Fibroblast of skin of scalp (primary cell): ENCODE measurements at places on chromosomes 13 and 19.
A peak's percentile ranks its signal among the peaks of the same experiment; 100 is the strongest.

GRCh38 chr19:42090672-42091071, 14.7 kb downstream of the ZNF574 start:
- no peak for DNase-seq

DNA sequence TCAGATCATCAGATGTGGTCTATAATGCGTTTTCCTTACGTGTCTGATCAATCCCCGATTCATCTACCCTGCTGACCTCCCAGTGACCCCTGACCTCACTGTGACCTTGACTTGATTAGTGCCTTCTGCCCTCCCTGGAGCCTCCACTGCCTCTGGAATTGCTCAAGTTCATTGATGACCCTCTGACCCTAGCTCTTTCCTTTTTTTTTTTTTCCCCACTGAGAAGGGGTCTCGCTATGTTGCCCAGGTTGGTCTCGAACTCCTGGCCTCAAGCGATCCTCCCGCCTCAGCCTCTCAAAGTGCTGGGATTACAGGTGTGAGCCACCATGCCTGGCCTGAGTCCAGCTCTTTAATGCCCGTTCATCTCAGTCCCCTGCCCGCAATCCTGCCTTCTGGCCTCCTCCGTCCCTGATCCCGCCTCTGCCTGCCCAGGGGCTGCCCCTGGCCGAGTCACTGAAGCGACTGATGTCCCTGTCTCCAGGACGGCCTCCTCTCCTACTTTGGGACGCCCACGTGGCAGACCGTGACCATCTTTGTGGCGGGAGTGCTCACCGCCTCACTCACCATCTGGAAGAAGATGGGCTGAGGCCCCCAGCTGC, 4.0 kb upstream of the FTL start:
- DNase-seq, result no peak

GRCh38 chr19:47427241-47428176, 8.2 kb upstream of the MEIS3 start:
- DNase-seq, result peak; percentile 67

GRCh38 chr19:734716-735115, 16.2 kb upstream of the MISP start:
- no peak for DNase-seq

- DNase-seq, result peak; percentile 4
Measured at GRCh38 chr13:26881154-26881553, 120.6 kb upstream of the GPR12 start.

GRCh38 chr13:32837973-32838927, 178.0 kb upstream of the KL start:
- DNase-seq, result no peak

DNA sequence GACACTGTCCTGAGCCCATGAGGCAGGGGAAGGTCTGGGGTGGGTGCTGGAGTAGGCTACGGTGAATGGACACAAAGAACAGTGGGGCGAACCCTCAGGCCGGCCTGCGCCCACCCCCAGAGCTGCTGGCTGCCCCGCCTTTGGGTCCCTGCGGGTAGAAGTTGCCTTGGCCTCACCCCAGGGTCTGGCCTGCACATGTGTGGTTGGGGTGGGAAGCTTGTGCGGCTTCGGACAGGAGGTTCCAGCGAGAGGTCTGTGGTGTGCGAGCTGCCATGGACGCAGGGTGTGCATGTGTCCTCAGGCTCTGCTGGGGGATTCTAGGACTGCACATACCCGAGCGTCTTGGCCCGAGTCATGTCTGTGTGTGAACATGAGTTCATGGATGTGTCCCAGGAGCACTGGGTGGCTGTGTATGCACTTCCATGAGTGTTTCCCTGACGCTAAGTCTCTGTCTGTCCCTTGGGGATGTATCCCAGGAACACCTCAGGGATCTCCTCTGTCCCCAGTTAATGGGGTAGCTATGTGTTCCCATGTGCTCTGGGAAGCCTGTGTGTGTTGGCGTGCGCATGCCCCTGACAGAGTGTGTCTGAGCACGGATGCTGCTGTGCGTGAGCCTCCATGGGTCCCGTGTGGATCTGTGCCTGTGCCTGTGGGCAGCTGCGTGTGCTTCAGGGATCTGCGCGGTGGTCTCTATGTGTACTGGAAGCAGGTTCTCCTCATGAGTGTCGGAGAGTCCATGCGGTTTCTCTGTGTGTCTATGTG, 20.8 kb upstream of the POU2F2 start:
- DNase-seq, result no peak

DNA sequence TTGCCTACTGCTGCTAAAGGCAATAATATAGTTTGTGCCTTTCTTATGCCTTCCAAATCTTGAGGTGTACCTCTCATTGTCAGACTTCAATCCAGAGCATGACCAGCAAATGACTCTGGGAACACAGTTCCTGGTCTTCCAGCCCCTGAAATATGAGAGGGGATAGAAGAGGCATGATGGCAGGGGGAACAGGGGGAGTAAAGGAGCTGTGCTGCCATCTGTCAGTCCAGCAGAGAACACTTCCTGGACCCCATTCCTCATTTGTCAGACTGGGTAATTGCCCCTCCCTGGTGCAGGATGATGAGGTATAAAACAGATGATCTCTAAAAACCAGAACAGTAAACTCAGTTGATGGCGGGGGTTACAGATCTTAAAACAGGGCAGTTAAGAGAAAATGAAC, 618.7 kb downstream of the DIAPH3 start:
- no peak for DNase-seq

GRCh38 chr13:89486065-89486464, 1814.9 kb downstream of the SLITRK5 start:
- no peak for DNase-seq

- DNase-seq, result no peak
Measured at GRCh38 chr13:60094385-60095088, 69.2 kb downstream of the DIAPH3 start.

DNA sequence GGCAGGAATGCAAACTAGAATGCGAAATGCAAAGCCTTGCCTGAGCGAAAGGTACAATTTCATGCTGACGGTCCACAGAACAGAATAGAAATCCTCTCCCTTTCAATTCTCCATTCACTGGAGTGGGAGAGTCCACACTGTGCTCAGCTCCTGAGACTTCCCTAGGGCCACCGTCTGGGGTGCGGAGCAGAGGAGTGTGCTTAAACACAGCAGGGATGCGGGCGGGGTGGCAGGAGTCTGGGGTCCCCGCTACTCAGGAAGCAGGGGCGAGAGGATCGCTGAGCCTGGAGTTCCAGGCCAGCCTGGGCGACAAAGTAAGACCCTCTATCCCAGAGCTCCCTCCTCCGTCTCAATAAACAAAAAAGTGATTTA, 552 bp upstream of the ZNF816 start:
- DNase-seq, result no peak

DNA sequence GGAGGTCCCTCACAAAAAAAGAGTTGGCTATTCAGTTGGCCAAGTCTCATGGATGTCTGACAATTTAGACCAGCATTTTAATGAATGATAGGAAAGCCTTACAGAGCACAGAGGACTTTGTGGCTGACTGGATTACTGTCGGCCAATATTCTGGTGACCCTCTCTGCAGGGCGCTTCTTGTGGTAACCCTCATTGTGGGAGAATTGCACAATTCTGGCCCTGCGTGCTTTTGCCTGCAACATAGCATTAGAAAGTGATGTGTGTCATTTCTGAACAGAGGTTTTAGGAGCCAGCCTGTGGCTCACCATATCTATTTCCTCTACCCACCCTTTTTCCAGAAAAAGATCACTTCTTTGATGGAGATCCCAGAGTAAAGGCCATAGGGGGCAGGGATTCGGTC, 71.4 kb downstream of the EFNB2 start:
- DNase-seq, result peak; percentile 67

DNA sequence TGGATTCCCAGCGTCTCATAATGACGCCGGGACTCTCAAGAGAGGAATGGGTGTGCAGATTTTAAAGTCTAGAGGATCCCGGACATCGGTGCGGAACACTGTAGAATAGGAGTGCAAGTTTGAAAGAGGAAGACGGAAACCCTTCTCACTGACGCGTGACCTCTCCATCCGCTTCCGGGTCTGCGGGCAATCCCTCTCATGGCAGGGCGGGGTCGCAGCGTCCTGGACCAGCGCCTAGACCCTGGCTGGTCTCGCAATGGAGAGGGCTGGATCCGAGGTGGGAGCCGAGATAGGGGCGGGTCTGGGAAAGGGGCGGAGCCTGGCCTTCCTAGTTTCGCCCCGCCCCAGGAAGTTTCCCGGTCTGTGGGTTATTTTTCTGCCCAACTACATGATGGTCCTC, 4.6 kb upstream of the ZNF845 start:
- peak; percentile 37 for DNase-seq

- DNase-seq, result peak; percentile 43
Measured at GRCh38 chr19:49677231-49677900, at the start of gene PRMT1. Gene PRMT1, plus strand, starts transcription at chr19:49677271. Its CDS starts 10 bp downstream, at chr19:49677281.

DNA sequence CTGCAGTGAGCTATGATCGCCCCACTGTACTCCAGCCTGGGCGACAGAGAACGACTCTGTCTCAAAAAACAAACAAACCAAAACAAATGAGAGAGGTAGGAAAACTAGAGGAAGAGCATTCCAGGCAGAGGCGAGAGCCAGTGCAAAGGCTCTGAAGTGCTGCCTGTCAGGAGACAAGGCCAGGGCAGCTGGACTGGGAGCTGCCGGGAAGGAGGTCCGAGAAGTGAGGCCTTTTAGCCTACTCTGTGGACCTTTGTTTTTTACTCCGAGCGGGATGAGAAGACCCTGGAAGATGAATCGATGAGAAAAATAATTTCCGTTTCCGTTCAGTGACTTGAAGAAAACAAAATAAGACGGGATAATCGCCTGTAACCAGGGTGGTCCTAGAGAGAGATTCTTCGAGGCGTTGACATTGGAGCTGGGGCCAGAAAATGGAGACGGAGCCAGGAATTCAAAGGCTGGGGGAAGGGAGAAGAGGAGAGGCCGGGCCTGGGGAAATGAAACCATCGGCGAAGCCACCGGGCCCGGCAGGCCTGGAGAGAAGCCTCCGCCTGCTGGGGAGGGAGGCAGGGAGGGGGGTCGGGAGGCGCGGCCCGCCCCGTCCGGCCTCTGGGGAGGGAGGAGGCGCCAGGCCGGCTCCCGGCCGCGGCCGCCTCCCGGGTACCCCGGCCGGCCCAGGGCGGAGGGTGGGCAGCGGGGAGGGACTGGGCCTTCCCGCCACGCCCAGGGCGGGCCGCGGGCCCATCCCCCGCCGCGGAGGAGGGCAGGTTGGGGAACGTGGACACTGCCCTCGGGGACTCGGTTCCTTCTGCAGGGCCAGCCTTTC, 7.8 kb upstream of the SERTAD1 start:
- DNase-seq, result peak; percentile 95

- no peak for DNase-seq
Measured at GRCh38 chr19:4098493-4098892, 25.4 kb downstream of the MAP2K2 start.

GRCh38 chr19:13099073-13099999, 3.3 kb downstream of the LYL1 start:
- DNase-seq, result peak; percentile 52

- DNase-seq, result no peak
Measured at GRCh38 chr13:61695147-61695546, 279.5 kb upstream of the PCDH20 start.

DNA sequence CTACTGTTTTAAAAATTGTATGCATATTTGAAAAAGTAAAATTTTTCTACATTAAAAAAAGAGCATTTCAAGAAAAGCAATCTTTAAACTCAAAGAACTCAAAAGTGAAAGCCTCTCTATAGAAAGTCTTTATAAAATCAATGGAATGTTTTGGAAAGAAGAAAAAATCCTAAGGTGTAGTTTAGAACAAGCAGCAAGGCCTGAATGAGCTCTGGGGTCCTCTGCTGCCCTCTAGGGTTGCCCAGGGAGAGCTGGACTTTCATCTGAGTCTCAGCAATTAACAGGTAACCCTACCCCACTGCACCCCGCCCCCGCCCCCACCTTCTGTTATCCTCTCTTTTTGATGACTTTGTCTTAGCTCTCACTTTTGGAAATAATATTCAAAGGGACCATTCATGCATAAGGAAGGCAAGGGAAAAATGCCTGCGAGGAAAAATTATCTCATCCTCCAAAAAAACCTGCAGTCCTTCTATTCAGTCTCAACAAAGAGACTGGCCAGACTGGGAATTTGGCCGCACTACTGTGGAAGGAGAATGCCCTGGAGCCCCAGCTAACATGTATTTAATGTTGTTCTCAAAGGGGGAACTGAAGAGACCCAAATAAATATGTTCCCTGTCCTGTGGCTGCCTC, 24.1 kb downstream of the SLC25A30 start:
- DNase-seq, result peak; percentile 55

- DNase-seq, result no peak
Measured at GRCh38 chr13:50144246-50145160, 129.3 kb downstream of the KCNRG start.

- peak; percentile 64 for DNase-seq
Measured at GRCh38 chr19:50646074-50646807, 3.0 kb upstream of the C19orf81 start.

- DNase-seq, result peak; percentile 37
Measured at GRCh38 chr19:40702337-40703012, 12.0 kb upstream of the NUMBL start.

GRCh38 chr19:10388957-10389356, 8.6 kb upstream of the TYK2 start:
- peak; percentile 75 for DNase-seq

- DNase-seq, result no peak
Measured at GRCh38 chr19:31002518-31003244, 346.6 kb downstream of the TSHZ3 start.

DNA sequence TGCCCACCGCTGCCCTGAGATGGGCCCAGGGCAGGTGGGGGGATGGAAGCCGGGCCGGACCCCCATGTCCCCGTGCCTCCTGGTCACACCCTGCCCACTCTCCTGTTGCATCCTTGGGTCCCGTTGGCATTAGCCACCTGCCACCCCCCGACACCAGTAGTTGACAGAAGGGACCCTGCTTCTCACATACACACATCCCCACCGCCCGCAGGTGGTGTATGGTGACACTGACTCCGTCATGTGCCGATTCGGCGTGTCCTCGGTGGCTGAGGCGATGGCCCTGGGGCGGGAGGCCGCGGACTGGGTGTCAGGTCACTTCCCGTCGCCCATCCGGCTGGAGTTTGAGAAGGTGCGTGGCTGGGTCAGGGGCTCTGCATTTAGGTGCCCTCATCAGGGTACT, 5.2 kb upstream of the SPIB start:
- no peak for DNase-seq

- DNase-seq, result peak; percentile 79
Measured at GRCh38 chr13:33263976-33264619, 21.5 kb downstream of the STARD13 start.

DNA sequence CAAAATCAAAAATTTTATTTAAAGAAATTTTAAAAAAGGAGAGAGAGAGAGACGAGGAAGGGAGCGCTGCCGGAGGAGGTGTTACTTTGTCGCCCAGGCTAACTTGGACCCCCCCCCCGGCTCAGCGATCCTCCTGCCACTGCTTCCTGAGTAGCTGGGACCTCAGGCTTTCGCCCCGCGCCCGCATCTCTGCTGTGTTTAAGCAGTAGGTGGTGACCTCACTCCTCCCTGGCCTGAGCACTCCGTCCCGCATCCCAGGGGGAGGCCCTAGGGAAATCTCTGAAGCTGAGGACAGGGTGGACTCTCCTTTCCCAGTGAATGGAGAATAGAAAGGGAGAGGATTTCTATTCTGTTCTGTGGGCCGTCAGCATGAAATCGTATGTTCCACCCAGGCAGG, 485 bp upstream of the ZNF845 start:
- DNase-seq, result no peak

- peak; percentile 44 for DNase-seq
Measured at GRCh38 chr13:60226507-60226906, 62.8 kb upstream of the DIAPH3 start.
